ENCODE measurements at places on chromosomes 5 and 9. TPM values are rescaled to one million over a fixed set of nuclear protein-coding genes. Genes with fewer than 3 reads are reported as not detected.

The SLC46A2 gene
- polyA plus RNA-seq, result 0.18 TPM

The PRDM9 gene
- not detected for polyA plus RNA-seq

The PIK3R1 gene
- 5.6 TPM for polyA plus RNA-seq

The COX7C gene
- 346 TPM for polyA plus RNA-seq
